Immature natural killer cell (primary cell): ENCODE measurements at places on chromosomes 5 and 9. TPM values are rescaled to one million over a fixed set of nuclear protein-coding genes. Genes with fewer than 3 reads are reported as not detected.

DNA sequence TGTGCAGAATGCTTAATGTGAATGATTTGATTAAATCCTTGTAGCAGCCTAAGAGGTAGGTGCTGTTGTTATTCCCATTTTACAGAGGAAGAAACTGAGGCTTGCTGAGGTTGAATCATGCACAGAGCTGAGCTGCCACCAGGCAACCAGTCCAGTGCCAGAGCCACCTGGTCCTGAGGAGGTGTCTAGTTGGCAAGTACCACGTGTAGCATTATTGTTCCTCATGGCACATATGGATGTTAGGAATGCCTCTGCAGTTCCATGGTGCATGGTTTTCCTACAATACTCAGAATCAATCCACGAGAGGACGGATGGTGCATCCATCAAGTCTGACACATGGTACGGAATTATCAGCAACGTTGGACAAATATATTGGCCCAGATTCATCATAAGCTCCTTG is 8.9 kb downstream of the UBE2QL1 start:
- no peaks in the 10 kb centered on the region for H3K36me3 ChIP-seq
- H3K4me1 ChIP-seq, result no peaks in the 10 kb centered on the region
- peaks cover 8% of the 10 kb centered on the region for H3K27me3 ChIP-seq
- DNase-seq, result no peak
- no peak overlapping the region for H3K4me3 ChIP-seq
- no peak overlapping the region for H3K27ac ChIP-seq

DNA sequence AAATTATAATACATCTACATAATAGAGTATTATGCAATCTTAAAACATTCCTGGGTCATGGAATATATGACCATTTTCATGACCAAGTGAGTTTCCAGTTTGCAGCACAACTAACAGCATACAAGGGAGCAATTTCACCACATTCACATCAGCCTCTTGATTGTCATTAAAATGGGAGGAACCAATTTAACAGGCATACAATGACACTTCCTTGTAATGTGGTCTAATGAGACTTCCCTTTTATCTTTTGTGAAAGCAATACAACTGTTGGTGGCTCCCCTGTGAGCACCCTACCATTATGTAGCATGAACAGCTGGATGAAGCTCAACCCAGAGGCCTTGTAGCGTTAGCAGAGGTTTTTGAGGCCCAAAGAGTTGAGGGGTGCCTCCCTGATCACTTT is 13.6 kb upstream of the TMOD1 start:
- no peak overlapping the region for H3K4me3 ChIP-seq
- peaks cover 70% of the 10 kb centered on the region for H3K36me3 ChIP-seq
- H3K4me1 ChIP-seq, result no peaks in the 10 kb centered on the region
- DNase-seq, result no peak

DNA sequence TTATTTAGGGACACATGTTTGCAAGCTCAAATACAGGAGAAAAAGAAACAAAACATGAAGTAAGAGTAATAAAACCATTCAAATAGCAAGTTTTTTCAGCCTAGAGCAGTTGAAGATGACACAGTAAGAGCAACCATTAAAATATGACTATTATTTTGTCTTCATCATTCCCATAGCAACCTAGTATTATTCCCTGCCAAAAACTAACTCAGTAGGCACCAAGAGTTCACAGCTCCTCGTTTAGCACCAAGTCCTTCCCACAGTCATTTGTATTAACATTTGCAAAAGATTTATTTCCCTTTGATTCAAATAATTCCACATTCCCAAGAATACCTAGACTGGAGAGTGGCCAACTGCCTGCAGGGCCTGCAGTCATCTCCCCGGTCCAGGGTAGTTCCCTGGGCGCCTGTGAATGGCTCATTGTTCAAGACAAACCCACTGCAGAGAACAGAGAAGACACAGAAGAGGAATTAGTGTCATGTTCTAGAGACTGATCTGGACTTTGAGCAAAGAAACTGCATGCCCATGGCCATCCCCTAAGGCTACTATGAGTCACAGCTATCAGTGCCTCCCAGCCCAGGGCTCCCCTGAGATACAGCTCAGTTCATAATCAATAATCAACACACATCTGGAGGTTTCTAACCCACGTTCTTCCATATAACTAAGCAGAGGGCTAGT is 139.1 kb upstream of the MAP3K1 start:
- H3K36me3 ChIP-seq, result peaks cover 4% of the 10 kb centered on the region
- DNase-seq, result no peak
- no peak overlapping the region for H3K4me3 ChIP-seq
- no peak overlapping the region for H3K27ac ChIP-seq
- H3K27me3 ChIP-seq, result no peaks in the 10 kb centered on the region

Gene RANBP3L
- polyA plus RNA-seq, result not detected

DNA sequence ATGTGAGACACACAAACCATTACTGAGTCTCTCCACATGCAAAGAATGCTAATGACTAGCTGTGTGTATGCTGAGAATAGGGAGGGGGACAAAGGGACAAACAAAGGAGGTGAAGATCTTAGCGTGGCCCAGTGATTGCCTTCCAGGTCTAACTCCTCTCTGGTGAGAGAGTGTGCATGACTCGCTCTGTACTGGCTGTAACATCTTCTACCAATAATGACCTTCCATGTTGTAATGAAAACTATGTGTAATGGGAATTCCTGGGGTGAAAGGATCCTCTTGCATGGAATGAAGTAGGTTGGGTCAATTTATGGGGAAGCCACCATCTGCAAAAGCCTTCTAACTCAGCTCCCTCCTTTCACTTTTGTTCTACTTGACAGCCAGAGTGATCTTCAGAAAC is 24.4 kb upstream of the GPR151 start:
- H3K27ac ChIP-seq, result no peak overlapping the region
- peaks cover 3% of the 10 kb centered on the region for H3K27me3 ChIP-seq
- no peaks in the 10 kb centered on the region for H3K36me3 ChIP-seq
- H3K4me3 ChIP-seq, result no peak overlapping the region
- H3K4me1 ChIP-seq, result peaks cover 2% of the 10 kb centered on the region

- no peak overlapping the region for H3K27ac ChIP-seq
- no peaks in the 10 kb centered on the region for H3K4me1 ChIP-seq
- no peak for DNase-seq
- no peak overlapping the region for H3K4me3 ChIP-seq
- peaks cover 2% of the 10 kb centered on the region for H3K27me3 ChIP-seq
Measured at GRCh38 chr9:88723751-88724150, 188.8 kb downstream of the NXNL2 start.

Gene DAB2IP
- polyA plus RNA-seq, result not detected

Gene NRG2
- 0.21 TPM for polyA plus RNA-seq

Gene ADAMTS13
- polyA plus RNA-seq, result not detected

- H3K27ac ChIP-seq, result no peak overlapping the region
- no peak for DNase-seq
- H3K4me1 ChIP-seq, result peaks cover 9% of the 10 kb centered on the region
- peaks cover 2% of the 10 kb centered on the region for H3K27me3 ChIP-seq
- H3K4me3 ChIP-seq, result no peak overlapping the region
Measured at GRCh38 chr5:36607114-36607571, 737 bp downstream of the SLC1A3 start.

- peaks cover 4% of the 10 kb centered on the region for H3K36me3 ChIP-seq
- peaks cover 5% of the 10 kb centered on the region for H3K4me1 ChIP-seq
- H3K27me3 ChIP-seq, result peaks cover 21% of the 10 kb centered on the region
- H3K27ac ChIP-seq, result no peak overlapping the region
- no peak overlapping the region for H3K4me3 ChIP-seq
Measured at GRCh38 chr5:175870820-175871447, 444 bp upstream of the CPLX2 start.

GRCh38 chr9:71223953-71224538 is 102.6 kb upstream of the TRPM3 start:
- DNase-seq, result no peak
- no peaks in the 10 kb centered on the region for H3K27me3 ChIP-seq
- no peak overlapping the region for H3K4me3 ChIP-seq
- no peak overlapping the region for H3K27ac ChIP-seq
- no peaks in the 10 kb centered on the region for H3K4me1 ChIP-seq
- H3K36me3 ChIP-seq, result no peaks in the 10 kb centered on the region

GRCh38 chr5:126348855-126349635 is 74.2 kb upstream of the GRAMD2B start:
- no peak overlapping the region for H3K4me3 ChIP-seq
- DNase-seq, result no peak
- H3K36me3 ChIP-seq, result no peaks in the 10 kb centered on the region
- peaks cover 6% of the 10 kb centered on the region for H3K27me3 ChIP-seq

- no peak for DNase-seq
- H3K4me3 ChIP-seq, result no peak overlapping the region
- H3K36me3 ChIP-seq, result peaks cover 10% of the 10 kb centered on the region
- peaks cover 79% of the 10 kb centered on the region for H3K4me1 ChIP-seq
- no peak overlapping the region for H3K27ac ChIP-seq
Measured at GRCh38 chr5:135396459-135397055, 2.5 kb downstream of the MACROH2A1 start.
